ENCODE measurements at places on chromosomes 6 and 20.

DNA sequence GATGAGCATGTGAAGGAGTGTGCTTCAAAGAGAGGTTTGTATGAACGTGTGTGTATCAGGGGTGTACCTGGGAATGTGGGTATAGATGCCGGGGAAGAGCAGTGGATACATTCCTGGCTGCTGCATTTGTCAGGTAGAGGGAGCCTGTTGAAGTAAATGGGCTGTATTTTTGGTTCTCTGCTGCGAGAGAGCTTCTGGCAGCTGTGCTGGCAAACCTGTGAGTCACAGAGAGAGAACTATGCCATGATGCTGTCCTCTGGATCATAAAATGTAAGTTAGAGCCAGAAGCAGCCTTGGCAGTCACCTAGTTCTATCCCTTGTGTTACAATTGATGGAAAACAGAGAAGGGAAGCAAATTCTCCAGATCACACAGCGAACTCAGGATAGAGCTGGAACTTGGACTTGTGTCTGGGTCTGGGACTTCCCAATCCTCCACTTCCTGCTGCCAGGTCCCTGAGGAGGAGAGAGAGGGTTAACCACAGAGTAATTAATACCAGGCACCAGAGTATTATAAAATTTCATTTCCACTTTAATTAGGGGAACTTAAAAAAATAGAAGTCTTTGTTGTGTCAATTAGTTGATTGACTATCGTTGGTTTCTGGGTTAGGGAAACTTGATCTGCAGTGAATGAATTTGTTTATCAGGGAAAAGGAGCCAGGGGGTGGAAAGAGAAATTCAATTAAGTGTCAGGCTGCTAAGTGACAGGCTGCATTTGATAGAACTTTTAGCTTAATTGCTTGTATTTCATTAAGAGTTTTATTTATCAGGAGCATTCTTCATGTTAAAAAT is 41.1 kb upstream of the GTSF1L start:
- no peak for DNase-seq

- no peak for DNase-seq
Observed at GRCh38 chr6:136438441-136438840, 111.8 kb downstream of the MAP7 start.

- DNase-seq: no peak
Observed at GRCh38 chr6:167974640-167975344, 22.7 kb upstream of the KIF25 start.

DNA sequence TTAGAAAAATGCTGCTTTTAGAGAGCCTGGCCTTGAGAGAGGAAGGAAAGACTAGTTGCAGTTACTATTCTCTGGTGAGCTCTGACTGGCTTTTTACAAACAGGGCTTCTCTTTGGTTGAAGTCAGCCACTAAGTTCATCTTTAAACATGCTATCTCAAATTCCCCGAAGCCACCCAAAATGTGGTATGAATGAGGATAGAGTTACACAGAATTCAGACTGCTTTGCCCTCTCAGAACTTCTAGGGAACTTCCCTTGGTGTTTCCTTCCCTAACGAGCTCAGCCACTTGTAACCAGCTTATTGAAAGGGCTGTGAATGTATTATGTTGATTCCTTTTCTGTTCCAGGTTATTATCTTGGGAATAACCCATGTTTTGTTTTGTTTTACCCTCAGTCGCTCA is 73.5 kb downstream of the EFHC1 start:
- DNase-seq: no peak

DNA sequence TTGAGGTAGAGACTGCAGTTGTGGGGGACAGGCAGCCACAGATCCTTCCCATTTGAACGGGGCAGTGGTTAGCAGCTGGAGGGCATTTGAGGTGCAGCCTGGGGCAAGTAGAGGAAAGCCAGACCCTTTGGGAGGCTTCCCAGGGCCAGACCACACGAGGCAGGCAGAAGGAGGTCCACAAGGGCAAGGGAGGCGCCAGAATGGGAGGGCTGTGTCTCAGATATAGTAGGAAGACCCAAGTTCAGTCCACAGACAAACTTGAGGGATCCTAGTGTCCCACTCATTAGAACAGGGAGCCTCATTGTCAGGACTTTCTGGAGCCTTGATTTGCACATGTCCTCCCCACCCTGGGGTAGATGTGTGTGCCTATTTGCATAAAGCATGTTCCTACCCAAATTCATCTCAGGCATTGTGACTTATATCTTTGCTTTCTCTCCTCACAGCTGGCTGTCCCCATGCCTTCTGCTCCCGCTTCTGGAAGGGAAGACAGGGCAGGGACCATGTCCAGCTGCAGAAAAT is 166.0 kb downstream of the VEGFA start:
- no peak for DNase-seq

DNA sequence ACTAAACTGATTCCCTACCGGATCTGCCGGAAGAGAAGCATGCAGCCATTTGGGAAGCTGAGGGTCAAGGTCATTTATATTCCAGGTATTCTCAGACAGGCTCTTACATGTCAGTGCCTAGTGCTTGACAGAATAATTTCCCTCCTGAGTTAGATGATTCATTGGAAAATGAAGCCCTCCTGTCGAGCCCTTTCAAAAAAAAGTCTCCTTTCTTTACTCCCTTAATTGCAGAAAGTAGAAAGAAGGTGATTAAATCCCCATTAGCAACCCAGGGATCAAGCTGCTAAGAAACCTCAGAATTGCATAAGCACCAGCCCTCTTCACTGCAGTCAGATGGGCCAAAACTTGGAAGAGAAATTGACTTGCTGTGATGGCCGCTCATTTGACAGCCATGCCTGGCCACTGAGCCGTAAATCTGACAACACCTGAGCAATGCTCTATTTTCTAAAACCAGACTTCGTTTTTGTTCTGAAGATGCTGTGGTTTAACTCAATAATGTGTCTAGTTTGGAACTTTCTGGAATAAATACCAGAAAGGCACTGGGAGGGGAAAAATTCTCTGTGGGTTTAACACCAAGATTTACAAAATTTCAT is 61.0 kb upstream of the ARMH2 start:
- DNase-seq: no peak

DNA sequence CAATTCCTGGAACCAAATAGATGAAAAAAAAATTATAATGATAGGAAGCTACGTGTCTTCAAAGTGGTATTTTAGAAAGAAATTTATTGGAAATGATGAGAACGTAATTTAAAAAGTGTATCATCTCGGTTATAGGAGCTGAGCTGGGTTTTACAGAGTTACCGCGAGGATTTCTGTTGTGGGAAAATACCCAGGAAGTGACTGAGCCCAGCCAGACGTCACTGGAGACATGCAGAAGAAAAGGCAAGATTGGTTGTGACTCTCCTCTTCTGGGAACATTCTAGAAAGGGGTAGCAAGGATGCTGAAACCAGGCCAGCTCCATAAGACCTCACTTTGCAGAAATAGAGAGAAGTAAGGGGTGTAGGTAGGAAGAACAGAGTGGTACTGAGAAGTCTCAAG is 95.9 kb upstream of the ADGRF1 start:
- DNase-seq: no peak

DNA sequence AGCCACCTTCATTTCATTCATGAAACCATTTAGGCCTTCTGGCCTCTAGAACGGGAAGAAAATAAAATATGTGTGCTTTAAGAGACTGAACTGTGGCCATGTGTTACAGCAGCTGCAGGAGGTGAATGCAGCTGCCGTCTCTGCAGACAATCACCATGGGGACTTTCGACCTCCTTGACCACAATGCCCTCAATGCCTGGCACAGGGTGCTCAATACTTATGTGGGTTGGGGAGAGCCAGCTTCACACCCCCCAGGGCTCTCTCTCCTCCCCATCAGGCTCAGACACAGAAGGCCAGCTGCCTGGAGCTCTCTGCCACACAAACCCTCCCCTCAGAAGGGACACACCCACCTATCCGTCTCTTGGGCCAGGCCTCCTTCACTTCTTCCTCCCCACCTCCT is 43.5 kb downstream of the ANKRD60 start:
- DNase-seq: no peak

- peak; percentile 28 for DNase-seq
Observed at GRCh38 chr20:13554706-13555105, 84.0 kb downstream of the TASP1 start.

- DNase-seq: no peak
Observed at GRCh38 chr6:148140772-148141557, 201.7 kb upstream of the SASH1 start.

DNA sequence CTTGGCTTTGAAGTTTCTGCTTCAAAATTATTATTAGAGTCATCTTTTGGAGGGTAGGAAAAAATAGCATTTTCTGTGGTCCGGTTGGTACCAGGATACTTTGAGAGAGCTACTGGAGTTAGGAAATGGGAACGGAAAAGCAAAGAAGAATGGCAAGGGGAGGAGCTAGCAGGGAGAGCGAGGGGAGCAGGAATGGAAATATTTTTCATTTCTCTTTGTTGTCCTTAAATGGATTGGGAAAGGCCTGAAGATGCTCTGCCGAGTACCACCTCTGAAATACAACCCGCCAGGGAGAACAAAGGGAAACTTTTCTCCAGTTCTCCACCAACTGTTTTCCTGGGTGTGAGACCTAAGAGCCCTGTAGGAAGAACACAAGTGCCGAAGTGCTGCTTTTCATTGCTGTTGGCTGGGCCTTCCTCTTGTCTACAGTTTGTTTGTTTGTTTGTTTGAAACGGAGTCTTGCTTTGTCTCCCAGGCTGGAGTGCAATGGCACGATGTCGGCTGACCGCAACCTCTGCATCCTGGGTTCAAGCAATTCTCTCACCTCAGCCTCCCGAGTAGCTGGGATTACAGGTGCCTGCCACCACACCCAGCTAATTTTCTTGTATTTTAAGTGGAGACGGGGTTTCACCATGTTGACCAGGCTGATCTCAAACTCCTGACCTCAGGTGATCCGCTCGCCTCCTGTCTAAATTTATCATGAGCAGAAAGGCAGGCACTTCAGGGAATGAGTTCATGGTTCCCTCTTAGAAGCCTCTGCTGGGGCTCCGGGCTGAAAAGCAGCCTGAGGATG is 3.5 kb upstream of the TRAF3IP2 start:
- DNase-seq: peak; percentile 53

DNA sequence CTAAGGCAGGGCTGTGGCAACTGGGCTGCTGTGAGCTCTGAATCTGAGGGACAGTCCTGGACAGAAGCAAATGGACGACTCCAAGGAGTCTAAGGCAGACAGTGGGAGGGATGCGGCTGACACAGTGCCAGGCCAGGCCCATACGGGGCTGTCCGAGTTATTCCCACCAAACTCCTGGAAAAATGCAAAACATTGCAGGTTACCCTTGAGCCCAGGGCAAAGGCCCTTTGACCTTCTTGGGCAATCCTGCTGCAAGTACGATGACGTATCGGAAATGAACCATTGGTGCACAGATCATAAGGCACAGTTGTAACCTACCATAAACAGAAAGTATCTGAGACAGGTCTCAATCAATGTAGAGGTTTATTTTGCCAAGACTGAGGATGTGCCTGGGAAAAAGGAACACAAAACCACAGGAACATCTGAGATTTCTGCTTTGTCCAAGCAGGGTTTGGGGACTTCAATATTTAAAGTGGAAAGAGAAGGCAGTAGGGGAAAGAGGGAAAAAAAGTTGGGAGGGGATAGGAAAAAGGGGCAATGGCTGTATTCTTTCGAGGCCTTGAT is 118.9 kb downstream of the DACT2 start:
- DNase-seq: no peak

DNA sequence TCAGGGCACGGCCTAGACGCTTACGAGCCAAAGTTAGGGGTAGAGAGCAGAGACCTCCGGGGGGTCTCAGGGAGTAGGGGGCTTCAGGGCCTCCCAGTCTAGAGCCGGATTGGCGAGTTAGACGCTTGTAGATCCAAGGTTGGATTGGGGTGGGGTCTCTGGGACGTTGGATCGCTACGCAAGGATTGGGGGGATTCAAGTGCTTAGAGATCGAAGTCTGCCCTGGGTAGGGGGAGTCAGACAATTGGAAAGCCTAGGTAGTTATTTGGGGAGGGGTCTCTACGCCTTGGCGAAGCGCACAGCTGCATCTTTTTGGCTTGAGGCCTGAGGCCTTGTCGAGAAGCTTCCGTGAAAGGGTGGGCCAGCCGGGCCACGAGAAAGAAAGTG is 469 bp downstream of the STX16 start:
- DNase-seq: no peak

DNA sequence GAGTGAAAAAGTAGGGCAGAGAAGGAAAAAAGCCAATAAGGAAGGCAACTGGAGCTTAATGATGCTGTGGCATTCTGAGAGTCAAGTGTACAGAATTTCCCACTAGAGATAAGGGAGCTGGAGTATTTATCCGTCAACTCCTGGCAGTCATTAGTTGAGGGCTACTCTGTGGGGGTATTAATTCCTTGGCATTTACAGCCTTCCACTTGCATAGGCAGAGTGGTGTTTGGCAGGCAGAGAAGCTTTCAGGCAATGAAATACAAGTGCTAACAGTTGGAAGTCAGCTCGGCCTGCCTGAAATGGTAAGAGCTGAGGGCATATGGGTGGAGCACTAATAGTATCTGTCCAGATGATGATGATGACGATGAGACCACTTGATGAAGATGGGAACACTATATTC is 207.3 kb upstream of the FLRT3 start:
- DNase-seq: no peak

GRCh38 chr6:160349020-160349441 is 853 bp downstream of the SLC22A3 start:
- DNase-seq: no peak

DNA sequence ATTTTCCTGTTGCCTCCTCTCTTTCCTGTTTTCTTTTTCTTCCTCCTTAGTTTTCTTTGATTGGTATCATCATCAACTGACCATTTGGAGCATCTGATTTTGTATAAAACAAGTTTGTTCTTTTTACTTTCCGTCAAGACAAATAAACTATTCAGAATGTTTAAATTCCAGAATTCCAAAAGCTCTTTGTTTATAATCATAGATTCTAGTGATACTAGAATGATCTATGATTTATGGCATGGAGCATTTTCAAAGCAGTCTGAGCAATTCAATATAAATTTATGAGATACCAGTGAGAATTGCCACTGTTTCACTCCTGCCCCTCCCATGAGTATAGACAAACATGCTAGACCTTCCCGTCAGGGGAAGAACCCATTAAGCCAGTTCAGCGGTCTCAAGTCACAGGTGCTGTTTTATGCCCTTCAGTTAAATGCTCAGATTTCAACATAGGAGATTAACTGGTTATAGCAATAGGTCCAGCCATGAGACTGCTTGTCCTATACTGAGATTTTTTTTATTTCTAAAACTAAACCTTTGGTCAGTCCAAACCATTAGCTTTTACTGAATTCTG is 60.7 kb downstream of the GRIK2 start:
- no peak for DNase-seq

DNA sequence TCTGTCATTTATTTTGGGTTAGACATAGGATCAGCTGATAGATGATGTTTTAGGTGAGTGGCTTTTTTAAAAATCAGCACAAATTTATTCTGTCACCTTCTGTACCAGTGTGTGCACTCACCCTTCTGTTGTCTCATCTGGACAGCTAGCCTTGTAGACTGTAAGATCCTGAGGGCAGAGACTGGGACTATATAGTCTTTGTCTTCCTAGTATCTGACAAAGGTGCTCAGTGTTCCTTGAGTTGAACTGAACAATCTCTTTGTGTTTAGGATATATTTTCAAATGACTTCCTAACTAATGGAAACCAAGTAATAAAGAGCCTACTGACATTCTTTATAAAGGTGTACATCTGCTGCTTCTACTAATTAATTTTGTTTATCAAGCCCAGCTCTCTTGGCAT is 3.0 kb downstream of the DCBLD1 start:
- no peak for DNase-seq

Measured in fibroblast of skin of back (primary cell).